ENCODE measurements at places on chromosomes 1 and 21.

DNA sequence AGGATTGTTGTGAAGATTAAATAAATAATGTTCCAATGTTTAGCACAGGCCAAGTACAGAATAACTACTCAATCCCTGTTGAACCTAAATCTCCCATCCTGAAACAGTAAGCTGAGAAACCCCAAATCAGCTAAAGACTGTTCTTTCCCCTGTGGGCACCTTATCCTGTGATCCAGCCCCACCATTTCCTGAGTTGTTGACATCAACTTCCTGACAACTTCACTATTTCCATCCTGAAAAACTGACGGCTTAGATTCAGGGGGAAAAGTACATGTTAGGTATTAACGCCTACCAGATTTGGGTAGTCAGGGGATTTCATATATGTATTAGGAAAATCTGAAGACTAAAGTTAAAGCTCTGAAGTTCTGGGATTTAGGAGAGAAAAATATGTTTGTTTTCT, 51.7 kb upstream of the PALMD start:
- DNase-seq: no peak

DNA sequence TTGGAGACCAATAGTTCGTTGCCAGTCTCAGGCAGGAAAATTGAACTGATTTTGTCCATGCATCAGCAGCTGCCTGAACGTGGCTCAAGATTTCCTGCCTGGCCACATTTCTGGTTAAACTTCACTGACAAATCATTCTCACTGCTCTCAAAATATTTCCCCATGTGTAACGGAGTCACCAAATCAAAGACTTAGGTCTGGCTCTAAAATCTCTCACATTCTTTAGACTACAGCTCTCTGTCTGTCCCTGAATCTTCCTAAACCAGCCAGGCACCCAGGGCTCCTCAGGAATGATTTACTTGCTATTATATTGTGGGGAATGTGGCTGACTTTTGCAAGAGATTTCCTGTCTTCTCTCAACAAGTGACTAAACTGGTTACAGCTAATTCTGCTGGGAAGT, 49.2 kb upstream of the GJA8 start:
- no peak for DNase-seq

GRCh38 chr1:2629627-2630497, 3.0 kb downstream of the MMEL1 start:
- no peak for DNase-seq

DNA sequence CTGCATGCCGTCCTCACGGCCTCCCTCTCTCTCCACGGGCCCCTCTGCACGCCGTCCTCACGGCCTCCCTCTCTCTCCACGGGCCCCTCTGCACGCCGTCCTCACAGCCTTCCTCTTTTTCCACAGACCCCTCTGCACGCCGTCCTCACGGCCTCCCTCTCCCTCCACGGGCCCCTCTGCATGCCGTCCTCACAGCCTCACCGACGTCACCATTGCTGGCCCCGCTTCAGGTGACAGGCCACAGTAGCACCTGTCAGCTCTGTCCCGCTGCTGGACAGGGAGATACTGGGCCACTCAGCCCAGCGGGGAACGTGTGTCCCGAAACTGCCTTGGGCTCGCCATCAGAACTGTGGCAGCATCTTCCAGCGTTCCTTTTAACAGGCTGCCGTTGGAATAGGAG, 82.8 kb upstream of the COL6A1 start:
- no peak for DNase-seq

- DNase-seq: peak; percentile 49
These were observed 17.3 kb downstream of the NOC2L start for GRCh38 chr1:941588-942383.

DNA sequence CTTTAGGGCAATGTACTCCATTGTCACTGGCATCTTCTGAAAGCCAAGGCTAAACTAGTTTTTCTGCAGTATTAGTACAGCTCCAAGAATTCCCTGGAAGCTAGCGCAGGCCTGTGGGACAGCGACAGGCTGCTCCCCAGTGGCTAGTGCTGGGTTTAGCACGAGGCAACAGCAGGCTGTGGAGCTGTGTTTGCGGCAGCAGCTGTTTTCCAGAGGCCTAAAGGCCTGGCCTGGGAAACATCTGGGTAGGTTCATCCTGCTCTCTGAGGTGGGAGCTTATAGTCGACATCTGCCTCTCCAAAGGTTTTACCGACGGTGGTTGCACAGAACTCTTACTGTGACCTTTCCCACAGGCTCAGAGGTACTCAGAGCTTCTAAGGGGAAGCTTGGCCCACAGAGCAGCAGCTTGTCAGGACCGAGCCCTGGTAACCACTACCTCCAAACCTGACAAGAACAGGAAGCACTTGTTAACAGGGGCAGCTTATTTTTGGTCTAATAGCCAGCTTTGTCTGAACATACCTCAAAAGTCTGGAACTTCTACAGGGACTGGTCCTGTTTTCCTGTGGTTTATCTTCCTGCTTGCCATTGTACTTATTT, 17.2 kb downstream of the CC2D1B start:
- DNase-seq: no peak

GRCh38 chr1:65050735-65051134, 84.4 kb upstream of the JAK1 start:
- no peak for DNase-seq

- DNase-seq: no peak
These were observed 227.2 kb downstream of the SLC45A1 start for GRCh38 chr1:8545078-8545477.

GRCh38 chr1:2251786-2252185, 23.7 kb downstream of the SKI start:
- no peak for DNase-seq

- DNase-seq: no peak
These were observed 7.1 kb downstream of the ACOT7 start for GRCh38 chr1:6386371-6386949.

DNA sequence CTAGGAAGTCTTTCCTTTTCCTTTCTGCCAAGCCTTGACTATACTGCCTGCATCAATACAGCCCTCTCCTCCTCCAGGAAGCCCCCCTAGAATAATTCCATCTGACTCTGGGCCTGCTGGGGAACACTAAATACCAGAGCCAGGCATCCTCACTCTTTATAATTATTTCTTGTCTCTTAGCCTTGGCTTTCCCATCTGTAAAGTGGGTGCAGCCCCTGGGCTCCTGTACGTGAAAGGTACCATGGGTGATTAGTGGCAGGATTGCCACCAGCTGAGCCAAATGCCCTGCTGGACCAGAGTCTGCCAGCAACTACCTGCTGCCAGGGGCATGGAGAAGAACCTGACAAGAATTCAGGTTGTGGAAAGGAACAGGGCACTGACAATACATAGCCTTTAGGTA, 58.7 kb downstream of the LGR6 start:
- DNase-seq: no peak

- peak; percentile 11 for DNase-seq
These were observed 25.7 kb downstream of the CTH start for GRCh38 chr1:70436622-70437251.

DNA sequence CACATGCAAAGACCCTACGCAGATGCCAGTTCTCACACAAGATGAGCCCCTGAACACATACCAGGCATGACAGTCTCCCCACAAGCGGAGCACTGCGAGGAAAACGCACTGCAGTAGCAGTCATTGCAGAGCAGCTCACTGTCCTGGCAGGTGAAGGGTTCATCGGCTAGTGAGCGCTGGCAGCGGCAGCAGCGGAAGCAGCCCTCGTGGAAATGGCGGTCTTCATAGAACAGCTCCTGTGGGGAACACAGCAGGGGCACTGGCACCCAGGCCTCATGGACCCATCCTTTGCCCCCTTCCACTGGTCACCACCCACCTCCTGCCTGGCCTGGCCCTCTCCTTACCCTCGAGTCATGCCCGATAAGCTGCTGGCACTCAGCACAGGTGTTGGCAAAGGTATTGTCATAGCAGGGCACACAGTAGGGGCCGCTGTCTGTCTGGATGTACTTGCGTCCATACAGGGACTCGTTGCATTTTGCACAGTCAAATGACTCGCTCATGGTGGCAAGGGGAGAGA, 6.3 kb downstream of the FHL3 start:
- DNase-seq: peak; percentile 33

- DNase-seq: peak; percentile 44
These were observed 121.3 kb downstream of the MAST2 start for GRCh38 chr1:45924736-45925135.

DNA sequence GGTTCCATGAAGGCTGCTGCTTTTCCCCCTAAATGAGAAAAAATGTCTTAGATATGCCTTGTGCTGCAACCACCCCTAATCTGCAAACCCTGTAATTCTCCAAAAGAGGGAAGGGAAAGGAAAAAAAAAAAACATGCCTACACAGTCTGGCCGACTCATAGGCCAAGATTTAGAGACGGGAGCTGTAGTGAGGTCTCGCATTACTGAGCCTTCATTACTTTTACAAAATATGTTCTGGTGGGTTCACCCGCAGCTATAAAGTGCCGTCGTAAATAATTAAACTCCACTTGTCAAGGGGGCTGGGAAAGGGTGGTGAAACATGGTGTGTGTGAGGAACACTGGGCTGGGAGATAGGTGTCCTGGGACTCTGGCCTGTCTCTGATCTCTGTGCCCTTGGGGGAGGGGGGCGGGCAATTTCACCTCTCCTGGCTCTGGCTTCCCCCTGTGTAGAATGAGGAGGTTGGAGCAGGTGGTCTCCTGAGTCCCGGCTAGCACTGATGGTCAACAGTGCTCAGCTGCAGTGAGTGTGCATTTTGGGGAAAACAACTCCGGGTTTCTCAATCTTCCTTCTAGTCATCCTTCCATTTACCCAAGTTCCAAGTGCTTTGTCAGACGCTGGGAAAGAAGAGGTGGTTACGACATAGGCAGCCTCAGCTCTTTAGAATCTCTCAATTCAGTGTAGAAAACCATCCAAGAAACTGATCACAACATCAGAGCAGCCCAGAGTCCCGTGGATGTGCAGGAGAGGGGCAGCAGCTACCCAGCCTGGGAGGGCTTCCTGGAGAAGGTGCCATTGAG, 82.3 kb downstream of the ACTL8 start:
- DNase-seq: no peak

- peak; percentile 34 for DNase-seq
These were observed 72.8 kb downstream of the CD2 start for GRCh38 chr1:116826818-116827606.

- no peak for DNase-seq
These were observed 3.2 kb downstream of the DPT start for GRCh38 chr1:168725831-168726230.

DNA sequence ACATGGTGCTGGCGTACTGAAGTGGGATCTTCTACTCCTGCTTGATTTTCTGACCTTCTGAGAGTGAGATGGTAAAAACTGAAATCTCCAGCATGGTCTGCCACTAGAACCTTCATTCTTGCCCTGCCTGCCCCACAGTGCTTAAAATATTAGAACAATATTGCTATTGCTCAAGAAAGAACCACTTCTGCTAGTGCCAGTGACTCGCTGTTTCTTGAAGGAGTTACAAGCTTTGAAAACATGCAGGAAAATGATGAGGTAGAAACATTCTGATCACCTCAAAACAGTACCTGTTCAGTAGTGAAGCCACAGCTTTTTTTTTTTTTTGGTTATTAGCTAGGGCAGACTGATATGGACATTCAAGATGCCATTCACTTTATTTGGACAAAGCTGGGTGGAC, 95.3 kb downstream of the BACH1 start:
- no peak for DNase-seq

- DNase-seq: no peak
These were observed 482.6 kb downstream of the TTLL7 start for GRCh38 chr1:83516369-83516768.

- no peak for DNase-seq
These were observed 128.6 kb upstream of the HOOK1 start for GRCh38 chr1:59686170-59686569.

GRCh38 chr1:36328713-36329112, 5.3 kb upstream of the EVA1B start:
- peak; percentile 27 for DNase-seq

GRCh38 chr1:41109310-41110197, 88.0 kb upstream of the SLFNL1 start:
- DNase-seq: no peak

DNA sequence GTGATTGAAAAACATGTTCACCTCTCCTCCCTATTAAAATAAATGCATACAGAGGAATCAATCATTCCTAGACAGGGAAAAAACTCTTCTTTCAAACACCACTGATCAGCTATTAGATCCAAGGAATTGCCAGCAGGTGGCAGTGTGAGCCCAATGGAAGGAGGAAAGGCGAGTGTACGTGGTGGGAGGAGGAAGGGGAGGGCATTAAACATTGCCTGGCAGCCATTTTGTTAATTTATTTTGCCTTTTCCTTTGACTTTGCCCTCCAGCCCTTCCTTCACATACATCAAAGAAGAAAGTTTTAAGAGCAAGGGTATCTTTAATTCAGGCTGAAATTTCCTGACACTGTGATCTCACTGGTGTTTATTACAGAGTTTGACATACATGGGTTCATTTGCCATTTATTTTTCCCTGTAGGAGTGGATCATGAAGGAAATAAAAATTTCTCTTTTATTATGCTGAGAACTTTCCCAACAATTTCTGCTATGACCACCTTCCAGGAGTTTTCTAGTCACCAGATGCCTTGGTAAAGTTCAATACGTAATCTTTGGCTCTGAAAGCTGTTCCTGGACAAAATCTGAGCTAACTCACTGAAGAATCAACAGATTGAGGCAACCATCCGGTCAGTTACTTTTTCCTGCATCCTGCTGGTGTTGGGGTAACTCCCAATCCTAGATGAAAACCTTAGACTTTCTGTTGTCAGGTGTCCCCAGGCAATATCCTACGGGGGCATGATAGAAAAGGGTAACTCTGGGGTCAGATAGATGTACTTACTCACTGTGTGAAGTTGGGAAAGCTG, 1.9 kb upstream of the GNAI3 start:
- DNase-seq: peak; percentile 90

GRCh38 chr1:232547938-232548484, 81.9 kb downstream of the SIPA1L2 start:
- DNase-seq: no peak

- DNase-seq: no peak
These were observed 3.2 kb upstream of the GSTM2 start for GRCh38 chr1:109664671-109665070.

GRCh38 chr1:42152119-42152518, 1.1 kb upstream of the GUCA2B start:
- DNase-seq: no peak

- no peak for DNase-seq
These were observed 143.2 kb upstream of the EDN2 start for GRCh38 chr1:41627491-41628280.

DNA sequence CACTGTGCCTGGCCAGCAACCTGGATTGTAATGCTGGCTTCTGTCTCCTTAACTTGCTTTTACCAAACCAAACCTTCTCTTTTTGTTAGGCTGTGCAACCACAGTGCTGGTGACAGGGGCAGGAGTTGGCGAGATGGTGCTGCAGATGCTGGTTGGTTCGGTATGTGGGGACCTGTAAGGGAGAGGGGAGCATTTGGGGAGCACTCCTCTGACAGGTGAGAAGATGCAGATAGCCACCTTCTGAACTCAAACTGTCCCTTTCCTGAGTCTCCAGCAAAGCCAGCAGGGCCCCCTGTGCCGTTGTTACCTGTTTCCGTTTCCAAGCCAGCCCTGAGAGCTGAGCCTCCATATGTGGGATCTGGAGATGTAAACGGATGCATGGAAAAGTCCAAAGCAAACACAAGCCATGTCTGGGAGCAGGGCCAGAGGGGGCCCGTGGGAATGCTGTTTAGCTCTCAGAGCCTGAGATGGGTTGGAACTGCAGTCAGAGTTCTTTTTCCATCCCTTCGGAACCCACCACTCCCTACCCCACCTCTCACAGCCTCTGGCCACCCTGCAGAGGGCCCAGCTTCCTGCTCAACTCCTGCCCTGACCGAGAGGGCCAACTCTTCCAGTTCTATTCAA, 34.0 kb downstream of the ELK4 start:
- no peak for DNase-seq

GRCh38 chr1:234621657-234622335, 11.8 kb upstream of the IRF2BP2 start:
- DNase-seq: no peak
